ENCODE measurements at places on chromosomes 6 and 20.

DNA sequence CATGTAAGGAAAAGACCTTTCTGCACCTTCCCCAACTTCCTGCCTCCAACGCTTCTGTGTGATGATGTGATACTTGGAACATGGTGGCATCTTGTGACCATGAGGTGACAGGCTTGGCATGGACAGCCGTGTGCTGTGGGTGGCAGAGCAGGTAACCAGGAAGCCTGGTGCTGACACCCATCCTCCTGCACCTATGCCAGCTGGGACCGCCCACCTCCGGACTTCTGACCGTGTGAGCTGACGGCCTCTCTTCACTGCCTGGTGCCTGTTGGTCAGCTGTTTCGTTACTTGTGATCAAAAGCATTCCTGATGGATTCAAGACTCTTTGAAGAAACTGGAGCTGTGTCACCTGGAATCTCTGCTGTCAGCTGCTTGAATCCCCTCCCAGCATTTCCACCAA lies 70.3 kb downstream of the TMEM242 start:
- no peak for DNase-seq

- peak; percentile 44 for DNase-seq
These were observed 1.7 kb downstream of the LOC128125822 start for GRCh38 chr6:63573899-63574553.

GRCh38 chr20:43300901-43301300 lies 111.2 kb upstream of the PTPRT start:
- DNase-seq: no peak

DNA sequence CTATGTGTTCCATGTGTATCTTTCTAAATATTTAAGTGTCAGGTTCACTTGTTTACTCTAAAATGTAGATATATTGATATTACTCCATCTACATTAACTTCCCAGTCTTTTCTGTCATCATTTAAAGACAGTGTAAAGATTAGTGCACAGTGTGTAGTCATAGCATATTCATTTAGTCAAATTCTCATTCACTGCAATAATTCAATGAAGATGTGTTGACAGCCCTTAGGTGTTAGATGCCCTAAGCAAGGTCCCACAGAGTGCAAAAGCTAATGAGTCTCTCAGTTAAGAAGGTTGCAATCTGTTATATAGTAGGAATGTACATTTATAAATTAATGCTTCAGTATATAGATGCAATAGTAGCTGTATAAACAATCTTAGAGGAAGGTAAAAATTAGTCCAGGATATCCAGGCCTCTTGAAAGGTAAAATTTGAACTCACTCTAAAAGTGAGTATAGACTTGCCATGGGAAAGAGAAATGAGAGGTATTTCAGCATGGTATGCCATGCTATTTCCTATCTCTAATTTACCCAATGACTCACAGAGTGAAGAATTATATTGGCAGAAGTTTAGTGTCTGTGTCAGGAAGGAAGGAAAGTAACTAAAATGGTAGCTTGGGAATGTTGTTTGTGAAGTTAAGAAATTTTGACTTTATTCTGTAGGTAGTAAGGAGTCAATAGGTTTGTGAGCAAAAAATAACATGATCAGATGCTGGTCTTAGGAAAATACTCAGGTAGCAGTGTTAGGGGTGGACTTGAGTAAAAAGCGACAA lies 969.9 kb upstream of the CITED2 start:
- no peak for DNase-seq

GRCh38 chr6:31663126-31663960 lies 1.5 kb downstream of the GPANK1 start:
- no peak for DNase-seq

DNA sequence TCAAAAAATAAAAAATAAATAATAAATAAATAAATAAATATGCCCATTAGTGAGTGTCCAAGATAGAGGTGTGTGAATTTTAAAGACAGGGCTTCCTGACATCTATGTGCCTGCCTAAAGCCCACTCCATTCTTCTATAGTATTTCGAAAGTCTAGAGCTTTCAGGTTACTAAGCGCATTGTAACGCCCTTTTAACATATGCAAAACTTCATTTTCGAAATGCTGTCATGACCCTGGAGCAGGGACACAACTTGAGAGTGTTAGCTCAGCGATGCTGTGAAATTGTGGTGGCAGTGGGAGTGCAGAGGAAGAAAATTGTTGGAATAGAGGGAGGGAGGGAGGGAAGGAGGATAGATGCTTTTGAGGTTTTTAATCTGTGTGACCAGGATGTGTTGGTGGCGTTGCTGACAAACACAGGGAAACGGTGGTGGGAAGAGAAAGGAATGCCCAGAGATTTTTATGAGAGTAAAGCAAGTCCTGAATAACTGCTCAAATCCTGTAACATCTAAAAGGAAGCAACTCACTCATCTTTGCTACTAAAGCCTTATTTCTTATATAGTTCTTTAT lies 169.3 kb downstream of the ARID1B start:
- DNase-seq: no peak

- DNase-seq: no peak
These were observed 206.9 kb upstream of the MAP3K7 start for GRCh38 chr6:90793771-90794170.

- no peak for DNase-seq
These were observed 555.0 kb upstream of the EPHA7 start for GRCh38 chr6:93974332-93974731.

DNA sequence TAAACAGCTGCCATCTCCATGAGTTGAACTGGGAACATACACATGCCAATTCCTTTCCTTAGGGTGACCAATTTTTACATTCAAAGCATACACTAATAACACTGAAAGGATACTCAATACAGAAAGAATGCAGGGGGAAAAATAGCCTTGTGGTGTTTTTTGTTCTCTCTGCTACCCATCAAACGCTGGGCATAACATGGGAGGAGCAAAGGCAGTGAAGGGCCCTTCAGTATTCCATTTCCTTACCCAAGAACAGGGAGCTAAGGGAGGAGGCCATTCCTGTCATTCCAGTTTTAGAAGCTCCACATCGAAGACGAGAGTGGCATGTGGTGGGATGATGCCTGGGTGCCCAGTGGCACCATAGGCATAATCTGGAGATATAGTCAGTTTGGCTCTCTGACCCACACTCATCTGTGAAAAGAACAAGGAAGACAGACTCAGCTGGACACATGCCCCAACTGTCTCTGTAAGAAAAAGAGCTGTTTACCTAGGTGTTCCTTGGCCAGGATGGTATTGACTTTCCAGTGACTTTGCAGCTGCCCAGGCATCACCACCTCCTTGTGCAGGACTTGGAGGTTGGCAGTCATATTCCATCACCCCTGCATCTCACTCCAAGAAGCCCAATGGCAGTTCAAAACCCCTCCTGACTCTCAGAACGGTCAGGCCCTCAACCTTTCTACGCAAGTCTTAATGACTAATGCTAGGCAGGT lies 20.9 kb downstream of the FKBP1A start:
- DNase-seq: no peak

DNA sequence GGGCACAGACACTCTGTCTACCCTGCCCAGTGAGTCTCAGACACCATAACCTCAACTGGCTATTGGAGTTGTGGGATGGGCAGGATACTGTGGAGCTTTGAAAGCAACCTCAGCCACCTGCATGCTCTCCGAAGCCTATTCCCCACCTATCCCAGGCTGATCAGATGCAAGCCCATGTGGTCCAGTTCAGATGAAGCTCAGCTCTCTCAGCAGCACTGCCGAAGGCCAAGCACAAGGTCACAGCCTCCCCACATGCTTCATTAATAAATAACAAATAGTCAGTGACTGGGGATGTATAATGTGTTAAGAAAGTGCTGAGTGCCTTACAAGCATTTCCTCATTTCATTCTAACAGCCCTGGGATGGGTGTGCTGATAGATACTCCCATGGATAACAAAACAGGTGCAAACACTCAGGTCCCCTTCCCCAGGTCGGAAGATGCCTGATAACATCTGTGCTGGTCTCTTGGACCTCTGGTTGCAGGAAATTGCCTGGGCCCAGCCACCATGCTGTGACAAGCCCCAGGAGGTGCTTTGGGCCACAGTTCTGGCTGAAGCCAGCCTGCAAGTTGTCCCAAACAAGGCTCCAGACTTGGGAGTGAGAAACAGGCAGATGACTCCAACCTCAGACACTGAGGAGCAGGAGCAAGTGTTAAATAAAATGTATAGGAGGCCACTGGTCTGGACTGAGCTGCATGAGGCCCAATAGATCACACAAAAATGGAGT lies 3.7 kb downstream of the ACSS1 start:
- DNase-seq: no peak

- peak; percentile 58 for DNase-seq
These were observed 38.2 kb upstream of the TIAM2 start for GRCh38 chr6:154956771-154957522.

DNA sequence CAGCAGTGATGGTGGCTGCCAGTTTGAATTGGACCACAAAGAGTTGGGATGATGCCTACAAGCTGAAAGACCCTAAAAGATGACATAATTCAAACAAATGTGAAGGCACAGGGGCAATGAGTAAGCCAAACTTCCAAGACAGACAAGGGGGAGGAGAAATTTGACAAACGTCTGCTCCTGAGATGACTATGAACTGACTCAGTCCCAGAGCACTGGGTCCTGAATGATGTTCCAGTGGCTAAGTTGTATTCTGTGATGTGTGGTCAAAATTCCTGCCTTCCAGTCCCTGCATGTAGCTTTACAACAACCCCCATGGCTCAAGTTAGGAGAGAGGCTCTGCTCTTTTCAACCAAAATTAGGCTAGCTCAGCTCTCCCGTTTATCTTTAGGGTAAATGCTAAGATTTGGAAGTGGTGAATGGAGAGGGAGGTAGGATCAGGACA lies 86.1 kb upstream of the SIRPA start:
- no peak for DNase-seq

DNA sequence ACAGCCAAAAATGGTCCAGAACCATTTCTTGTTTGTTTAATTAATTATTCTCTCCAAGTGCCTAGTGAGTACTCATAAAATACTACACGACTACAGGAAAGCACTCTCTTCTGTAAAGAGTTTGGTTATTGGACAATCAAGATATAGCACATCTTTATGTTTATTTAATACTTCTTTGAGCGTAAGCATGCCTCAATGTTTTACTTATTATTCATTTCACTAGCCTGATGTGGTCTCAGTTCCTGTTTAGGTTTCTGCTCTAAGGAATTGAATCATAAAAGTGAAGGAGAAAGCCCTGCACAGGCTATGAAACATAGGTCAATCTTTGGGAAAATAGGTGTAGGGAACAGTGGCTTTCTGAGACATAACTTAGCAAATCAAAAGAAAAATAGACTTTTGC lies 45.9 kb upstream of the AIG1 start:
- no peak for DNase-seq

DNA sequence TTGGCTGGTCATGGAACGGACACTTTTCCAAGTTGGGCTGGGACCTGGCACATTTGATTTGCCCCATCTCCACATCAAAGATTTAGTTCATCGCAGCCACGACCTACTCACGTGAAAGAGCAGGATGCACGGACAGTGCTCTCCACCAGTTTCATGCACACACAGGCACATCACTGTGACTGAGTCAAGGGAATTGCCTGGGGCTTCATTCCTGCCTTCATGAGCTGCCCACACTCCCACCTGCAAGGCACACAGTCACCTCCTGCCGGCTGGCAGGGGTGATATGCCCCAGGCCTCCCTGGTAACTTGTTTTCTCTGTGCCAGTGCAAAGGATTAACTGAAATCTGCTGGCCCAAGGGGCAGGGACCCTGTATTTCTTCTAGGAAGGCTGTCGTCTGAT lies 23.3 kb upstream of the CST1 start:
- no peak for DNase-seq

DNA sequence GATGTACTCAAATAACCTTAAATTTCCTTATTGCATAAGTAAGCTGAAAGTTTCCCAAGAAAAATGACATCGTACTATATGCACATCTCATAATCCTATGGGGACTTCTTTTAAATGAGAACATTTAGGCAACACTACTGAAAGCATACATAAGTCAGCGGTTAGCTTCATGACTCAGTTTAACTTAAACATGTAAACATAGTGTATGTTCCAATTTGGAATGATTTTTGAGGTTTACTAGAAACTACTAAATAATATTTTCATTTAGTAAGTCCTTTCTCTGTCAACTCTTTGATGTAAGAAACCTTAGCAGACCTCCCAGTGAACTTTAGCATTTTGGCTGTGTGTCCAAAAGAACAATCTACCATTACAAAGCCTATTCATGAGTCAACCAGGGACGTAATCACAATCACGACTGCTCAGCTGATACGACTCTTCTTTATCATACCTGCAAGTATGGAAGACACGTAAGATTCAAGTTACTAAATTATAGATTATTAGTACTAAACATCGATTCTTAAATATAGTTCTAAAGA lies 19.3 kb downstream of the HIVEP2 start:
- no peak for DNase-seq

- DNase-seq: no peak
These were observed 14.8 kb downstream of the DDX43 start for GRCh38 chr6:73409395-73409794.

DNA sequence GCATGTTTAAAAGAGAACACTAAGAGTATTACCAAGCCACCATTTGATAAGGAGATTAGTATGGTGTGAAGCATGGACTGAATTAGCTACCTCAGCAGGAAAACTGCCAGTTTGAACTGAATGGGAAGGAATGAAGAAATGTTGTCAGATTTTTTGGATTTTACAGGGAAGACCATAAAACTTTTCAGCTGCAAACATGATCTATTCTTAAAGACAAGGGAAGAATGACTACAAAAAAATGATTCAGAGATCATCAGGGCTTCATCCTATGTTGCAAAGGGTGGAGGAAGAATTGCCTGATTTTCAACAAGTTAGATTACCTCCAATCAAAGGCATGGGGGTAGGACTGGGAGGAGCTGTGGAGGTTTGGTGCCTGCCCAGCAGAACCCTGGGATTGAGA lies 49.3 kb upstream of the MTRF1L start:
- no peak for DNase-seq

Data from H7 (cell line).